ENCODE measurements at places on chromosomes 4 and X.

DNA sequence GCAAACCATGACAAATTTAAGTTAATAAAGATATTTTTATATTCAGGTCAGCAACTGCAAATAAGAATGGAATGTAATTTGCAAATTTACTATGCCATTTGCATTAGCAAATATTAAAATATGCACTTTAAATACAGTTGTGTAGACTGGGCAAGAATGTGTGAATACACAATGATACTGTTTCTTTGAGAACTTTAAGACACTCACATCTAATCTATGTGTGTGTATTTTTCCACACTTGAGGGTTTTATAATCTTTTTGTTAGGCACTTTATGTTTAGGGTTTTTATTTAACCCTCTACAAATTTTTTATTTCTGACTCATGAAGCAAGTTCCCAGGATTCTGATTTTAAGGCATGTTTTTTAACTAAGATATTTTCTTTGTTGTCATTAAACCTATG is 23.9 kb upstream of the NDNF start:
- DNase-seq, result no peak

- DNase-seq, result no peak
These were observed 2418.6 kb downstream of the ARAP2 start for GRCh38 chr4:33825685-33826084.

- DNase-seq, result no peak
These were observed 738.1 kb upstream of the PRKX start for GRCh38 chrX:4451591-4451990.

DNA sequence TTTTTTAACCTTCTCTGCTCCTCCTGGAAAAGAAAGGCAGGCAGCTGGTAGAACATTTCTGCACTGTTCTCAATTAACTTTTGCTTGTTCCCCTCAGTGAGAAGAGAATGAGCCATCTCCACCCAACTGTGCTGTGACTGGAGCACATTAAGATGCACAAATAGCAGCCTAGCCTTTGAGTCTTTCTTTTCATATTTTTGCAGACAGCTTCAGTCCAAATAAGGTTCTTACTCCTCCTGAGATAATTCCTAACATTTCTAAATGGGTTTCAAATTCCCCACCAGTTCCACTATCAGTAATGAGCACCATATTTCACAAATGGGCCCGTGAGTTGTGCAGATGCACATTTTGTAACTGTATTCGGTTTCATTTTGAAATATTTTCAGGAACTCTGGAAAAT is 118.6 kb downstream of the SPCS3 start:
- no peak for DNase-seq

DNA sequence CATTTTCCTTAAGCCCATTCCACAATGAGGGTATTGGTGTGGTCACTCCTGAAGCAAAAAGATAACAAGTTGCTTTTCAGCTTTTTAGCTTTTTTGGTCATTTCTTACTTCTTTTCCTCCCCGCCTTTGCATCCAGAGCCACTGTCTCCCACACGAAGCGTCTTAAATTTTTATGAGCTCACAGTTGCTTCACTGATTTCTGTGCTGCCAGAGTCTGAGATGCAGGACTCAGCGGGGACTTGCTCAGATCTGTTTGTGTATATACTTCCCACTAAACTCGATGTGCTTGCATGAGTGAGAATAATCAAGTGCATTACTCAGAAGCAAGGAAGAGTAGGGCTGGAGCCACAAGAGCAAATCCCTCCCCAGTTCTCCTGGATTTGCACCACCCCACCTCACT is 80.2 kb upstream of the FHL1 start:
- DNase-seq, result no peak

DNA sequence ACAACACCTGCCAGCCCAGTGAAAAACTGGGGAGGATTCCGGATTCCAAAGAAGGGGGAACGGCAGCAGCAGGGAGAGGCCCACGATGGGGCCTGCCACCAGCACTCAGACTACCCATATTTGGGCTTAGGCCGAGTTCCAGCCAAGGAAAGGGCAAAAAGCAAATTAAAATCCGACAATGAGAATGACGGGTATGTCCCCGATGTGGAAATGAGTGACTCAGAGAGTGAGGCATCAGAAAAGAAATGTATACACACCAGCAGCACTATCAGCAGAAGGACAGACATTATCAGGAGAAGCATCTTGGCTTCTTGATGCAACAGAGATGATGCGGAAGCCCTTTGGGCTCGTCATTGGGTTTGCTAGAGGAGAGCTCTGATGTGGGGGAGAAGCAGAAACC is 62.4 kb downstream of the JADE1 start:
- DNase-seq, result no peak

- no peak for DNase-seq
These were observed 279.2 kb upstream of the FGF16 start for GRCh38 chrX:77167993-77168392.

DNA sequence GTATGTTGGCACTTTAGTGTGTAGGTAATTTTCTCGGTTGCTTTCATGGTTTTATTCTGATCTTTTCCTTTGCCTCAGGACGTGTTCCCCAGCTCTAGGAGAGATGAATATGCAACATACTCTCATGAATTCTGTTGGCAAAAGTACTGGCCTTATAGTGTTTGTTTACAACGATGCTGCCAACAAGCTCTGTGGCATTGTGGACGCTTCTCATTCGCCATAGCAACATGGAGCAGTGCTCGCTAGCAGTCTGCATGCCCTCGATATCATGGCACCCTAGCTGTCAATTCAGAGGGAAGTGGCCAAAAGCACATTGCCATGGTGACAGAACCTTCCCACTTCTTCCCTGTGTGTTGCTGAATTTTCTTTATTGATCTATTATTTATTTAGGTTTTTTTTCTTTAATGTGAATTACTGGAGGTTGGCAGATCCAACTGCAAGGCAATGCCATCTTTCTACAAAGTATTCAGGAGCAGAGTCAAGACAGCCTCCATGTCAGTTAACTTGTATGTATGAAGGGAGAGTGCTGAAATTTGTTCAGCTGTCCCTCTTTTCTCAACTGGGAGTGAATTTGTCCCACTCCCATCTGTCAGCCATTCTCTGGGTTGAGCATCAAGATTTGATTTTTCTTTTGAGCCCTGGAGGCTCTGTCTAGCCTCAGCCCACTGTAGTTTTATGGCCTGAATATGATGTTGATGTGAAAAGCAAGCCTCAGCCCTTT is 224.9 kb upstream of the VCX3A start:
- DNase-seq, result no peak

- DNase-seq, result no peak
These were observed 105.8 kb downstream of the CXCL13 start for GRCh38 chr4:77711469-77711868.

GRCh38 chr4:38857354-38858096 is 908 bp upstream of the TLR6 start:
- DNase-seq, result no peak

DNA sequence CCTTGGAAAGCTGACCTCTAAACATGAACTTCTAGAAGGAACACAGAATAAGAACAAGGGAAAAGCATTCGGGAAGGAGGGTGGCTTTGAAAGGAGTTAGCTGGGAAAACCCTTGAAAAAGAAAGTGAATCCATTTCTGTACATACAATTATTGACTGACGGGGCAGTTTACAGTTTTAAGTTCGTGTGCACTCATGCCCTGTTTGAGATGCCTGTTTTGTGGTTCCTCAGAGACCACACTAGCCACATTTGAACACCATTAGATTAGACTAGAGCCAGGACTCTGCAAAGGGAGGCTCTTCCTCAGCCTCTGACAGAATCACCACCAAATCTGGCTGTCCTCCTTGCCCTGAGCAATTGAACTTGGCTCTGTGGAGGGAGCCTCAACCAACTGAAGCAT is 158.3 kb downstream of the PALLD start:
- DNase-seq, result no peak

DNA sequence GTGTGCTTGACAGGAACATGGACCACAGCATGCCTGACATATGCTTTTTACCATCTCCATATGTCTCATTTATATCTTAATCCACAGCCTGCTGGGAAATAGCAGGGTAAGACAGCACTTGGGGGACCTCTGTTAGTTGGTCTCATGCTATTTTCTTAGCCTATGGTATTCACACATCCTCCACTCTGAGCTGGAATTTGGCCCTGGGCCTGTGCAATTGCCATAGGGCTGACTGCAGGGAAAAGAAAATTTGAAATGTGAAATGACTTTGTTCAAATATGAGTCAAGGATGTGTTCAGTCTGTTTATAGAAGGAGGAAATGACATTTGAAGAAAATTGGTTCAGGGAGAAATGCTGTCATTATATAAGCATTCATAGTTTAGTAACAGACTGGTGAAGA is 9.6 kb upstream of the MAP7D3 start:
- DNase-seq, result no peak

GRCh38 chr4:142291299-142292050 is 554.6 kb downstream of the INPP4B start:
- no peak for DNase-seq

DNA sequence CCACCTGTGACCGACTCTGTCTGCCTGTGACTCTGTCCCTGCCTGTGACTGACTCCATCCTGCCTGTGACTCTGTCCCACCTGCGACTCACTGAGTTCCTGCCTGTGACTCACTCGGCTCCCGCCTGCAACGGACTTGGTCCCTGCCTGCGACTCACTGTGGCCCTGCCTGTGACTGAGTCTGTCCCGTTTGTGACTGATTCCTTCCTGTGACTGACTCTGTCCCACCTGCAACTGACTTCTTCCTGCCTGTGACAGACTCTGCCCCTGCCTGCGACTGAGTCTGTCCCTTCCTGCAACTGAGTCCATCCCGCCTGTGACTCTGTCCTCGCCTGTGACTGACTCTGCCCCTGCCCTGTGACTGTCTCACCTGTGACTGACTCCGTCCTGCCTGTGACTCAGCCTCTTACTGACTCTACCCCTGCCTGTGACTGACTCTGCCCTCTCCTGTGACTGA is 9.6 kb upstream of the UVSSA start:
- no peak for DNase-seq

- DNase-seq, result no peak
These were observed 192.7 kb upstream of the NWD2 start for GRCh38 chr4:37051866-37052265.

GRCh38 chrX:4656419-4656818 is 943.0 kb upstream of the PRKX start:
- no peak for DNase-seq

DNA sequence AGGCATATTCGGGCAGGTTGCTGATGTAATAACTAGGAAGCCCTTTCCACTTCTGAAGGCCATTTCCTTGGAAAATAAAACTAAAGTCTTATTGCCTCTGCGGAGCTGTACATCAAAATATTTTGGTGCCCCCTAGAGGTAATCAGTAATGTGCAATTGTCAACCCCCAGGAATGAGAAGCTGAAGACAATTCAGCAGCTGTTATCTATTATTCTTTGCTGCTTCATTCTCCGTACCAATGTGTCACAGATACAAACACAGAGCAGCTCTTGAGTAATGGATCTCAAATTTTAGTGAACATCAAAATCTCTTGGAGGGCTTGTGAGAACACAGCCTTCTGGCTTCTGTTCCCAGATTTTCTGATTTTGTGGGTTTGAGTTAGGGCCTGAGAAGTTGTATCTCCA is 3.5 kb upstream of the SLIT2 start:
- DNase-seq, result peak; percentile 63

DNA sequence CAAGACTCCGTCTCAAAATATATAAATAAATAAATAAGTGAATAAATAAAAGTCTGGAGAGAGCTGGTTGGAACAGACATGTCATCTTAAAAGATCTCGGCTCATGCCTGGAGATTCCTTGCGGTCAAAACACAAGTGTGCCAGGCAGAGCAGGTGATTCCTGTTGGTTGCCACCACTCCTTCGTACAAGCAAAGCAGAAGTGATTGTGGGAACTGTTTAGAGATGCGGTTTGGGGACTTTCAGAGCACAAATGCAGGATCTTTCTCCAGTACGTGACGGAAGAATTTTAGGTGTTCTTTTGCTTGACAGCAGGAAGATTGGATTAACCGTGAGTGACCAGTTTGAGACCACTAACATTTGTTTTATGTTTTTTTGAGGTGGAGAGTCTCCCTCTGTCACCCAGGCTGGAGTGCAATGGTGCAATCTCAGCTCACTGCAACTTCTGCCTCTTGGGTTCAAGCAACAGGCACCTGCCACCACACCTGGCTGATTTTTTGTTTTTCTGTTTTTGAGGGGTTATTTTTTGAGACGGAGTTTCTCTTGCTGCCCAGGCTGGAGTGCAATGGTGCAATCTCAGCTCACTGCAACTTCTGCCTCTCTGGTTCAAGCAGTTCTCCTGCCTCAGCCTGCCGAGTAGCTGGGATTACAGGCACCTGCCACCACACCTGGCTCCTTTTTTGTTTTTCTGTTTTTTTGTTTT is 2.8 kb upstream of the CRLF2 start:
- no peak for DNase-seq

DNA sequence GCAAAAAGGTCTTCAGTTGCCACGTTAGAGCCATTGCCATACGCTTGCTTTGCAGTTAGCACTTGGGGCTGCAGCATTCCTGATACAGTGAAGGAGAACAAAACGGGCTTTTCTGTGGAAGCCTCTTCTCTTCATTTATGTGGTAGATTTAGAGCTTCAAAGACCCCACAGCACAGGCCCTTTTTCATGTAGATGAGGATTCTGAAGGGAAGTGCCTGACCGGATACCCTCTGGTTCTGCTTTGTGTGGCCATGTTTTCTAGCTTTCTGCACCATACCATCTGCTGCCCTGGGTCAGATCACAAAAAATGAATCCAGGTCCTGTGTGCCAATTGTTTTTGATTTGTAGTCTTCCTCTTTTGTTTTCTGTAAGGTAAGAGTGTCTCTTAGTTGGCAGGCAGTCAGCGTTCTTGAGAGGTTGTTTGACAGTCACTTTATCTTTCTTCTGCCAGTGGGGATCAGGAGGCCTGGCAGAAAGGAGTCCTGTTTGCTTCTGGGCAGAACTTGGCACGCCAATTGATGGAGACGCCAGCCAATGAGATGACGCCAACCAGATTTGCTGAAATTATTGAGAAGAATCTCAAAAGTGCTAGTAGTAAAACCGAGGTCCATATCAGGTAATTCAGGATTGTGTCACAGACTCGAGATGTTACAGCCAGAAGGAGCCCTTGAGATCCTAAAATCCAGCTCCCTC is 7.7 kb downstream of the LAP3 start:
- DNase-seq, result no peak

GRCh38 chrX:28135378-28136047 is 154.3 kb upstream of the DCAF8L1 start:
- no peak for DNase-seq

DNA sequence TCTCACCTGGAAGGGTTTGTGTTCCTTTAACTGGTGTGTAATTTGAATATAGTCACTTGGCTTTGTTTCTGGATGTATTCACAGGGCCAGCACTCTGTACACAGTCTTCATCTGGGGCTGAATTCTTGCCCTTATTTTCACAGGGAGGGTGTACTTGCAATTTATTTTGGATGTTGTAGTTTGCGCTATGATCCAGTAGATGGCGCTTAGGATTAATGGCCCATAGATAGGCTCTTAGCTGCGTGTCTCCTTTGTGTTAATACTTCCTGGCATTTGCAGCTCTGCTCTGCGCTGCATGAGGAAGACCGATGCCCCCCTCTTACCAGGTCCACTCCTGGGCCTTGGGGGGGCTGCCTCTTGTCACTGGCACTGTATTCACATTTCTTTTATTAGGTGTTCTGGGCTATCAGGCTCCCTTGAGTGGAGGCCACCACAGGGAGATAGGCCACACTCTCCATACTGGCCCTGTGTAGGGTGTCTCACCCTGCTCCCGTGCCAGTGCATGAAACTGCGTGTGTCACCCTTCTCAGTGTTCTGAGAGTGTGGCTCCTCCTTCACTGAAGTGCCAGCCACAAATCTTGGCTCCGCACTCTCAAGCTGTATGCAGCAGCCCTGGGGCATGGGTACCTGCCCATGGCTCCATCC is 562.2 kb downstream of the ZIC3 start:
- peak; percentile 3 for DNase-seq

- no peak for DNase-seq
These were observed 30.9 kb upstream of the CCDC110 start for GRCh38 chr4:185502386-185502785.

All from NCI-H1694 (cell line).